A549 treated with RU486 at 1 μM for 4 hours (cell line): ENCODE measurements at places on chromosomes 16 and 17. TPM values are rescaled to one million over a fixed set of nuclear protein-coding genes. Genes with fewer than 3 reads are reported as not detected.

The PRKCB gene
- total RNA-seq = 0.15 to 0.35 TPM (median 0.21 TPM) in 5 replicates

The BAHCC1 gene
- 9.8 to 14.9 TPM (median 13.0 TPM) in 5 replicates for total RNA-seq

The TUBD1 gene
- 10.9 to 17.6 TPM (median 13.7 TPM) in 5 replicates for total RNA-seq

The KRTAP4-12 gene
- not detected in 5 replicates for total RNA-seq

The RNF157 gene
- total RNA-seq = 4.5 to 8.0 TPM (median 6.0 TPM) in 5 replicates

The OR1A1 gene
- total RNA-seq = not detected in 5 replicates
